Activated CD4-positive, alpha-beta T cell treated with anti-CD3 and anti-CD28 coated beads for 48 hours (primary cell): ENCODE measurements at places on chromosomes 16 and 17.

DNA sequence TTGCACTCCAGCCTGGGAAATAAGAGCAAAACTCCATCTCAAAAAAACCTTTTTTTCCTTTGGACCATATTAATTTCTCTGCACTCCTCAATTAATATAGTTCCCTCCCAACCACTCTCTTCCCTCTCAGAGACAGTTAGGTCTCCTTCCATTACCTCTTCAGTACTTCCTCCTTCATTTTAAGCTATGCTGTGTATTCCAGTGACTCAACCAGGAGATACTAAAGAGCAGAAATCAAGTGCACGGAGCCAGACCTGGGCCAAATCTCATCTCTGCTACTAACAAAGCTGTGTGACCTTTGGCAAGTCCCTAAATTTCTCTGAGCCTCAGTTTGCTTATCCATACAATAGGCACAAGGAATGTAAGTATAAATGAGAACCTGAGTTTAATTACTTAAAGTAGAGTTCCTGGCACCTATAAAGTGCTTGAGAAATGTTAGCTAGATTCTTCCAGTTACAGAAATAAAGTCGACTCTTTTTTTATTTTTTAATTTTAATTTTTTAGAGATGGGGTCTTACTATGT lies 8.5 kb downstream of the PECAM1 start:
- DNase-seq: no peak

DNA sequence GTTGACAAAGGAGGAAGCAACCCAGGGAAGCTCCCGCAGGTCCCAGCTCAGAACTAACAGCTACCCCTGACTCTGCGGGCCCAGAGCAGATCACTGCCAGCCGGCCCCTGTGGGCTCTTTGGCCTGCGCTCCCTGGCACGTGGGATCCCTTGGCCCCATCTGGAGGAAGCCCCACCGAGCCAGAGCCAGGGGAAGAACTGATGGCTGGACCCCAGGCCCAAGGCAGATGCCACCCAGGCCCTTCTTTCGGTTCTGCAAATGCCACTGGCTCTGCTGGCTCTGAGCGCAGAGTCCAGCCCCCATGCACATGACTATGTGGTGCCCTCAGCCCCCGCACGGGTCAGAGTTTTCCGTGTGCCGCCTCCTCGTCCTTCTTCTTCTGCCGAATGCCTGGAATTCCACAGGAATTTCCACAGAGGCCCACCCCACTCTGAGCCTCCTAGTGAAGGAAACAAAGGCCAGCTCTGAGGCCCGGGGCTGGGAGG lies 35.8 kb upstream of the SNN start:
- DNase-seq: no peak

GRCh38 chr17:2089021-2089422 lies 34.1 kb downstream of the HIC1 start:
- DNase-seq: no peak

GRCh38 chr17:42917236-42917603 lies 16.6 kb downstream of the G6PC1 start:
- DNase-seq: no peak

GRCh38 chr17:13209081-13209480 lies 191.3 kb upstream of the ELAC2 start:
- no peak for DNase-seq
